ENCODE measurements at places on chromosomes 11 and 22.

GRCh38 chr11:70054004-70054403 lies 24.1 kb upstream of the ANO1 start:
- DNase-seq, result no peak

DNA sequence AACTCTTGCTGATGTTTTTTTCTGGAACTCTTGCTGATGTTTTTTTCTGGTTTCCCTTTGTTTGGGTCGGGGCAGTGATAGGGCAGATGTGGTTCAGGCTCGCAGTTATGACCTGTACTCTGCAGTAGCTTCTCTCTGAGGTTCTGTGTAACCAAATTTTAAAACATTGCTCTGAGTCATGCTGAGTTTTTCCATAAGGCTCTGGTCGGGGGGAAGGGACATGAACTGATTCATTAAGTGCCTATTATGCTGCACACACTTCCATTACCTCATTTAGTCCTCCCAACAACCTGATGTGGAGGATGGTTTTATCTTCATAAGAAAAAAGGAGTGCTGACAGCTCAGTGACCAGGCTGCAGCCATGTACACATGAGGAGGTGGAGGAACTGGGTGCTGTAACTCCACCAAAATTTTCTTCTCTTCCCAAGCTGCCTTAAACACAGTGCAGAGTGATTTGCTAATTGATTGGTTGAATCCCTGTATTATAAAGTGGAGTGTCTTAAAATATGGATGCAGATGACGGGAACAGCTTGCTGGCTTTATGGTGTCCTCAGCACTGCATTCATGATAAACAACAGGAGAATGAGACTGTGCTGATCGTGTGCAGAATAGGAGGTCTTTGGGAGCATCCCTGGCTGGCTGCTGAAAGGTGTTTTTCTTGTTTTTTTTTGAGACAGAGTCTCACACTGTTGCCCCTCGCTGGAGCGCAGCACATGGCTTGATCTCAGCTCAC lies 19.1 kb downstream of the TNRC6B start:
- DNase-seq, result no peak

DNA sequence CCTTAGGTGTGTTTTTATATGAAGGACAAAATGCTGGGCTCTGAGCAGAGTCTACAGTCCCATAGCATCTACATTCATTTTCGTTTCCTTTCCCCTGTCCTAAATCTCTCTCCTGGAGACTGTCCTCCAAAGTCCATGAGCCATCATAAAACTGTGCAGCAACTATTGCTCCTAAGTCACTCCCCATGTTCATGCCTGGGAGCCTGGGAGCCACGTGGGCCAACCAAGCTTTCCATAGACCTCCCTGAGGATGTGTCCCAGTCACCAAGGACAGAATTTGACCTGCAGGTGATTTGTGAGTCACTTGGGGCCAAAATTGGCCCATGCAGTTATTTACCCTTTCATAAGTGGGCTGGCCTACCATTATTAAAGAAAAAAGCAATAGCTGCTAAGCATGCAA lies 28.7 kb downstream of the EHF start:
- no peak for DNase-seq

DNA sequence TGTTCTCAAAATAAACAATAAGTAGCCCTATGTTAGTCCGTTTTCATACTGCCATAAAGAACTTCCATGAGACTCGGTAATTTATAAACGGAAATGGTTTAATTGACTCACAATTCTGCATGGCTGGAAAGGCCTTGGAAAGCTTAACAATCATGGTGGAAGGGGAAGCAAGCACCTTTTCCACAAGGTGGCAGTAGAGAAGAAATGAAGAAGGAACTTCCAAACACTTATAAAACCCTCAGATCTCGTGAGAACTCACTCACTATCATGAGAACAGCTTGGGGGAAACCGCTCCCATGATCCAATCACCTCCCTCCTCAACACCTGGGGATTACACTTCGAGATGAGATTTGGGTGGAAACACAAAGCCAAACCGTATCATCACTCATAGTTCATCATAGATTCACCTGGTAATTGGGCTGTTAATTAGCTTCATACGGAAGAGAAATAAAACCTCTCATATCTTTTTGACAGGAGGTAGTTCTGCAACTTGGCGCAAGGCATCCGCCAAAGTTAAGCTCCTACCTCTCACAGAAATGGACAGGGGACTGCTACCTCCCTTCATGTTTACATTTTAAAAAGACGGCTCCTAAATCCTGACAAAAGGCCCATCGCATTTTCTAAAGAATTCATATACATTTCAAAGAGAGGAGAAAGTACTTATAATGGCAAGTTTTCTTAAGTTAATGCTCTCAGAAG lies 49.0 kb downstream of the MUC15 start:
- no peak for DNase-seq

GRCh38 chr11:60809249-60809648 lies 24.1 kb downstream of the MS4A10 start:
- no peak for DNase-seq

- DNase-seq, result no peak
Observed at GRCh38 chr22:25563761-25564319, 635 bp upstream of the GRK3 start.

GRCh38 chr11:14499178-14499559 lies 442 bp downstream of the COPB1 start:
- DNase-seq, result no peak

GRCh38 chr11:118697346-118697745 lies 17.9 kb upstream of the TREH start:
- no peak for DNase-seq

DNA sequence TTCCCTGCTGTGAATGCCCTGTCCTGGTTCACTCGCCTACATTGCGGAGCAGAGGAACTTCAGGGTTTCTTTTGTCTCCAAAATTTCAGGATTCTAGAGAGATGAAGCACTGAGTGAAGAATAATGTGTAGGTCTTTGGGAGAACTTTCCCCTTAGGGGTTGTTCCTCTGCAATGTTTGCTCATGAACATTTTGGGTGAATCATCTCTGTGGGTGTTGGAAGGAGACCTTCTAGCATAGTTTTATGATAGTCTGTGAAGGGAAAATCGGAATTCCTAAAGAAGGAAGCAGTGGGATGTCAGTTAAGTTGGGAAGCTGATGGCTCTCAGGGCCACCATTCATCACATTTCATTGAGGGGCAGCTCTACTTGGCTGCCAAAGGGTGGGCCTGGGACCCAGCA lies 64.8 kb downstream of the MIAT start:
- no peak for DNase-seq

GRCh38 chr11:67731583-67731982 lies 57.2 kb upstream of the ALDH3B2 start:
- DNase-seq, result no peak

DNA sequence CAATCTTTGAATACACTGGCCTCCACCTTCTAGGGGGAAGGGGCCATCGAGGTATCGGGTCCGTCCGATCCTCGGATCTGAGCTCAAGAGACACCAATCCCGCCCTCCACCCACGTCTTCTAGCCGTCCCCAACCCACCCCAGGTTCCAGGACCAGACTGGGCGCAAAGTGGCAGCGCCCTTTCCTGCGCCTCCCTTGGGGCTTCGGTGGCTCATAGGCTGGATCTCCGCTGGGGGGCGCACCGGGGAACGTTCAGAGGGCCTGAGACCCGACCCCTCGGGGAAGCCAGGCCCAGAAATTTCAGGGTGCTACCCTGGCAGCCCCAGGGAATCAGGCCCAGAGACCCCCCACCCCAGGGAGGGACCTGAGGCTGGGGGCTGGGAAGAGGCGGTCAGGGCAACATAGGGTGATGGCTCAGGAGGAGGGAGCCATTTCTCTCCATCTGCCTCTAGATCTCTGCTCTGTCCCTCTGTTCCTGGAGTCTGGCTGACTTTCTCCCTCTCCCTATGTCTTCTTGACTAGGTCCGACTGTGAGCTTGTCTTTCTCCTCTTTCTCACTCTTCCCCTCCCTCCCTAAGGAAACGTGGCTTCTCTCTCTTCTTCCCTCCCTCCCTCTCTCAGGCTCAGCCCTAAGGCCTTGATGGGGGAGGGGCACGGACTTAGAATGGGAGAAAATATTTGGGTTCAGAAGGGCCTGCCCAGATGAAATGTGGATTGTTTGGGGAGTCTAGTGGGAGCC lies 1.1 kb downstream of the CREB3L1 start:
- DNase-seq, result no peak

GRCh38 chr22:25113316-25113721 lies 86.3 kb upstream of the CRYBB3 start:
- DNase-seq, result no peak

- DNase-seq, result no peak
Observed at GRCh38 chr22:48182846-48183805, 1420.7 kb downstream of the TBC1D22A start.
